ENCODE measurements at places on chromosomes 11 and 22. TPM values are rescaled to one million over a fixed set of nuclear protein-coding genes. Genes with fewer than 3 reads are reported as not detected.

GRCh38 chr11:20355221-20356219, 8.0 kb upstream of the HTATIP2 start:
- H3K27me3 ChIP-seq = no peaks in the 10 kb centered on the region
- no peaks in the 10 kb centered on the region for H3K36me3 ChIP-seq
- H3K27ac ChIP-seq = no peak overlapping the region
- peaks cover 16% of the 10 kb centered on the region for H3K4me1 ChIP-seq
- no peak overlapping the region for H3K4me3 ChIP-seq

- no peaks in the 10 kb centered on the region for H3K36me3 ChIP-seq
- no peak overlapping the region for H3K27ac ChIP-seq
- H3K4me1 ChIP-seq = no peaks in the 10 kb centered on the region
- no peak for DNase-seq
- no peak overlapping the region for H3K4me3 ChIP-seq
These were observed 12.0 kb downstream of the OR8A1 start for GRCh38 chr11:124581817-124582216.

DNA sequence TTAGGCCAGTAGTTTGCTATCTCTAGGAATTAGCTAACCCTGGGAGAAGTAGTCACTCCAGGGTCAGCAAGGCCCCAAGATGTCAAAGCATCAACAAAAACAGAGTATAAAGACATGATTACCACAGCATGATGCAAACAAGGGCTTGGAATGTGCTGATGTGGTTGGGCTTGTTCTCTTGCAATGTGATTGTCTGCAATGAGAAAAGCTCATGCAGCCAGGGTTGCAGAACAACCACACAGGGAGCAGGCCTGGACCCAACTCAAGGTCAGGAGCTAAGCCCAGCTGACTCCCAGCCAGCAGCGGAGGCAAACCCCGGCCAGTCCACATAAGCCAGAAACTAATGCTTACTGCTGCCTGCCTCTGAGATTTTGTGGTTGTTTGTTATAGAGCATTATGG, 132.4 kb upstream of the ZC3H12C start:
- DNase-seq = no peak
- no peak overlapping the region for H3K4me3 ChIP-seq
- no peaks in the 10 kb centered on the region for H3K36me3 ChIP-seq
- no peaks in the 10 kb centered on the region for H3K4me1 ChIP-seq
- H3K27ac ChIP-seq = no peak overlapping the region

DNA sequence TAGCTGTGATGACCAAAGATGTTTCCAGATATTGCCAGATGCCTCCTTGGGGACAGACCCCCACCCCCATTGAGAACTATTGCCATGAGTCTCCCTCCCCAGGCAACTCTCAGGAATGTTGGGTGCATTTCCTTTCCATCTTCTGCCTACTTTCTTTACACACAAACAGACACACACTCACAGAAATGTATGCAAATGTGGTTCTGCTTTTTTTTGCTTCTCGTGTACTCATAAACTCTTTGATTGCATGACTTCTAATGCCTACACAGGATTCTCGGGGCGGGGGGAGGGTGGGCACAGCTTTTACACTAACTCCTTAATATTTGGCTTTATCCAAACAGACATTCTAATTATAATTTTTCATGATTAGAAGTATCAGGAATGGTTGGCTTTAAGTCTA, 53.3 kb upstream of the SUSD2 start:
- peaks cover 16% of the 10 kb centered on the region for H3K36me3 ChIP-seq
- no peak for DNase-seq
- no peak overlapping the region for H3K4me3 ChIP-seq
- H3K4me1 ChIP-seq = no peaks in the 10 kb centered on the region
- no peak overlapping the region for H3K27ac ChIP-seq

GRCh38 chr11:16738947-16739815, 734 bp downstream of the C11orf58 start:
- H3K27me3 ChIP-seq = no peaks in the 10 kb centered on the region
- peak overlapping the region; percentile 70 for H3K4me3 ChIP-seq
- H3K4me1 ChIP-seq = peaks cover 47% of the 10 kb centered on the region
- DNase-seq = peak; percentile 31

Gene OR52N5
- total RNA-seq = not detected

Gene SMTNL1
- not detected for total RNA-seq

Gene TMEM126B
- 40.9 TPM for total RNA-seq

Gene SYT7
- not detected for total RNA-seq

- no peaks in the 10 kb centered on the region for H3K36me3 ChIP-seq
- no peaks in the 10 kb centered on the region for H3K27me3 ChIP-seq
- no peak overlapping the region for H3K4me3 ChIP-seq
- peaks cover 67% of the 10 kb centered on the region for H3K4me1 ChIP-seq
- DNase-seq = peak; percentile 42
- no peak overlapping the region for H3K27ac ChIP-seq
These were observed 95.5 kb downstream of the SIK3 start for GRCh38 chr11:117002639-117003299.

DNA sequence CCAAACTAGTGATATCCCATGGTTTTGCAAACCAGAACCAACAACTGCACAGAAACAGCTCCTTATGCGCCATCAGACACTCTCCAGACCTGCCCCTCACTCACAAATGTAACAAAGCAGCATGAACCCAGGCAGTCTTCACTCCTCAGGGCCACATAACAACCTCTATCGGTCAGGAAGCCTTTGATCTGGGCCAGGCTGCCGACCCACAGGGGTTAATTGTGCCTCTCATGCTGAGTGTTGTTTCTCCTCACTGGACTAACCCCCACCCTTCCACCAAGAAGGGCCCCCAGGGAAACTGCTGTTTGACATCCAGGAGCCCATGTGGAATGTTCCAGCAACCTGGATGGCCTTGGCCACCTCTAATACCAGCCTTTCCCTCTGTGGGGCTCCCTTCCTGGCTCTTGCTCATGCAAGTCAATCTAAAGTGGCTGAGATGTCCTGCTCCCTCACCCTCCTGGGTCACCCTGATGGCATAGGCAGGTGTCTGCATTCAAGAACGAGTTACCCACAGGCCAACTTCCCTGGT, 7.9 kb upstream of the RGL4 start:
- H3K36me3 ChIP-seq = no peaks in the 10 kb centered on the region
- H3K4me3 ChIP-seq = no peak overlapping the region
- no peak overlapping the region for H3K27ac ChIP-seq
- no peaks in the 10 kb centered on the region for H3K4me1 ChIP-seq
- no peak for DNase-seq
- H3K27me3 ChIP-seq = no peaks in the 10 kb centered on the region

DNA sequence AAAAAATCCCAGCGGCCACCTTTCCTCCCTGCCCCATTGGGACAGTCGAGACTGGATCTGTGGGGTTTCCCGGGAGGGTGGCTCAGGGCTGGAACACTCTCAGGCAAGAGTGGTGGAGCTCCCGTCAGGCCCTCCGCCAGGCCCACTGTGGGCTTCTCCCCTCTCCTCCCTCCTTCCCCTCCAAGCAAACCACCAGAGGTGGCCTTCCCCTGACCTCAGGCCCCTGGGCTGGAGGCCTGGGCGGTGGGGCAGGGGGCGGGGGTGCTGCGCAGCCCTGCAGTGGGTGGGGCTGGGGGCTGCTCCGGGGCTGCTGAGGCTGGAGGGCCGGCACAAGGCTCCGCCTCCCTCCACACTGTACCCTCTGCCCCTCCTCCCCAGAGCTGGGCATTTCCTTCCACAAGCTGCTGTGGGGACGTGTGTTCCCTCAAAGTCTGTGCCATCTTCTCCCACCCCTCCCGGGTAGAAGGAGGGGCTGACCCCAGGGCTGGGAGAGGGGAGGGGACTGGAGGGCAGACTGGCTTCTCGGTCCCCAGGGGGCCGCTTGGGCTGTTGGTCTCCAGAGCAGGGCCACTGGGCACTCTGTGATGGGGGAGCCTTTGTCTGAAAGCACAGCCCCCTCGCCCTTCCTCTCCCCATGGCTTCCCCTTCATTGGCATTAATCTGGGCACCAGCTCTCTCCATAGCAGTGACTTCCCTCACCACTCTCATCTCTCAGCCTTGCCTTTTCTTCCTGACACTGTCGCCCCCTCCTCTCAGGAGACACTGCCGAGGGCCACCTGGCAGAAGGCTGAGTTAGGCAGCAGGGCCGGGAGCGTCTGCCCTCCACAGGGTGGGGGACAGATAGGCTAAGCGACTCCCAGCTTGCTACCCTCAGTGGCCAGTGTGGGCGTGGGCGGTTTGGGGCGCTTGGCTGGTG, 7.1 kb downstream of the RCOR2 start:
- no peaks in the 10 kb centered on the region for H3K27me3 ChIP-seq
- no peak overlapping the region for H3K27ac ChIP-seq
- H3K36me3 ChIP-seq = peaks cover 28% of the 10 kb centered on the region
- peaks cover 1% of the 10 kb centered on the region for H3K4me1 ChIP-seq
- DNase-seq = no peak

DNA sequence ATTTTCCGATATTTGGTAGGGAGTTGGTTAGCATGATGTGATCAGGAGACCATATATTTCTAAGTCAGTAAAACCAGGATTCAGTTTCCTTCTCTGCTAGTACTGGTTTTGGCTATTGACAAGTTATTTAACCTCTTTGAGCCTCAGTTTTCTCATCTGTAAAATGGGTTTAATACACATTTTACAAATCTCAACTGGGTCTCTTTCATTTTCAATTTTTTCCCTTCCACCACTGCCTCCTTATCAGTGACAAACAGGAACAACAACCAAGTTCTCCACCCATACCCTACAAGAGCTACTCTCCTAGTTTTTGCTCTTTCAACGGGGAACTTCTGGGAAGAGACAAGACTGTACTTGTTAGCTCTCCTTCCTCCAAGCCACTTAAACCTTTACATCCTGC, 6.2 kb upstream of the APLP2 start:
- no peak overlapping the region for H3K27ac ChIP-seq
- H3K4me1 ChIP-seq = peaks cover 3% of the 10 kb centered on the region
- H3K4me3 ChIP-seq = no peak overlapping the region
- no peaks in the 10 kb centered on the region for H3K36me3 ChIP-seq
- H3K27me3 ChIP-seq = no peaks in the 10 kb centered on the region

DNA sequence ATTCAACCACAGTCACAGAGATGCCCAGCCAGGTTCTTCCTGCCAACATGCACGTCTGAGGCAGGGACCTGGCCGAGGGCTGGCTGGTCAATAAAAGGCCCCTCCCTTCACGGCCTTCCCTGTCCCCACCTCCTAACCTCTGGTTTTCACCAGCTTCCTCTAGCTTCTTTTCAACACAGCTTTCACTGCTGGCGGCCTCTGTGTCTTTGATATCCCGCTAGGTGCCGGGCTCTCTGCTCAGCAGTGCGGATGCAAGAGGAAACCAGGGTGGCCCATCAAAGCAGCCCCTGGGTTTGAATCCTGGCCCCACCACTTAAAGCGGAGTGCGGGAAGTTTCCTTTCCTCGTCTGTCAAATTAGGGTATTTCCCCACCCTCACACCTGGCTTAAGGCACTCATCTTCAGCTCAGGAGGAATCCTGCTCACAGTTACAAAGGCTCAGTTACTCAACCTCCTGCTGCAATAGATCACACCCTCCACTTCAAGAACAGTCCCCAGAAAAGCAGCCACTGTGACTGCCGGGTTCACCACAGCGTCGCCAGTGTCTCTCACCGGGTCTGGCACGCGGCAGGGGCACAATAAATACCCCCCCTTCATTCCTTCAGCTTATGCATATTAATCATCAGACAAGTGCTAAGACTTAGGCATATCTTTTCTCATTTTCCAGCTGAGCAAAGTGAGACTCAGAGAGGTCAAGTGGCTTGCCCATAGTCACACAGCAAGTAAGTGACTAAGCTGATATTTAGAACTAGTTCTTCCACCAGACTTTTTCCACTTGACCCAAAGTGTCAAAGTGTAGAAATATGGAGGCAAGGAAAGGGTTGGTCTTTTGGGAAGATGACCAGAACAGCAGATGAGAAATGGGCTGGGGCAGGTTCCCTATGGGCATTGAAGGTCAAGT, 45.7 kb downstream of the TXN2 start:
- peak overlapping the region; percentile 57 for H3K27ac ChIP-seq
- no peaks in the 10 kb centered on the region for H3K36me3 ChIP-seq
- H3K4me3 ChIP-seq = no peak overlapping the region

Gene TST
- total RNA-seq = 0.58 TPM

DNA sequence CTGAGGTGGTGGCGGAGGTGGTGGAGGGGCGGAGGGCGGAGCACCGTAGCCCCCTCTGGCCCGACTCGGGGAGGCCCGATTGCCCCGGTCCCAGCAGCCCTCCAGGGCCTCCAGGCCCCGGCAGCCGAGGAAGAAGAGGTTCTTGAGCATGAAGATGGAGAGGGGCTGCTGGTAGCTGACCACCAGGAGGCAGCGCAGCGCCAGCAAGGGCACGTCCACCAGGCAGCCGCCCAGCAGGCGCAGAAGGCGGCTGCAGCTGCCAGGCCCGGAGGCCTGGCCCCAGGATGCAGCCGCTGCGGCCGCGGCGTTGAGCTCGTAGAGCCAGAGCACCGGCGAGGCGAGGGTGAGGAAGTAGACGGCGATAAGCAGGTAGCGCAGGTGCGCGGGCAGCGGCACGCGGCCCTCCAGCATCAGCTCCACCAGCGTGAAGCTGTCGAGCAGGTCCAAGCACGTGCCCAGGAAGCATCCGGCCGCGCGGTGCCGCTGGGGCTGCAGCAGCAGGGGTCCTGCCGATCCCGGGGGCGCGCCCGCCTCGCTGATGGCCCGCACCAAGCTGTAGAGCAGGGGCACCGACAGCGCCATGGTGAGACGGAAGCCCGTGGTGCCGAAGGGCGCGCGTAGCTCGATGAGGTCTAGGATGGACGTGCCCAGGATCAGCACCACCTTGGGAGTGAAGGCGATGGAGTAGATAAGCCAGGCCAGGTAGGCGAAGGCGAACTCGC, 1.5 kb downstream of the TMEM121B start:
- H3K4me1 ChIP-seq = peaks cover 62% of the 10 kb centered on the region
- no peaks in the 10 kb centered on the region for H3K36me3 ChIP-seq
- H3K27me3 ChIP-seq = peaks cover 14% of the 10 kb centered on the region
- no peak overlapping the region for H3K27ac ChIP-seq

Gene RRM1
- total RNA-seq = 40.6 TPM

- no peak overlapping the region for H3K4me3 ChIP-seq
- no peaks in the 10 kb centered on the region for H3K36me3 ChIP-seq
- H3K27me3 ChIP-seq = no peaks in the 10 kb centered on the region
- peak overlapping the region; percentile 45 for H3K27ac ChIP-seq
- peak; percentile 71 for DNase-seq
These were observed 18.1 kb upstream of the MYH9 start for GRCh38 chr22:36405671-36406538.

DNA sequence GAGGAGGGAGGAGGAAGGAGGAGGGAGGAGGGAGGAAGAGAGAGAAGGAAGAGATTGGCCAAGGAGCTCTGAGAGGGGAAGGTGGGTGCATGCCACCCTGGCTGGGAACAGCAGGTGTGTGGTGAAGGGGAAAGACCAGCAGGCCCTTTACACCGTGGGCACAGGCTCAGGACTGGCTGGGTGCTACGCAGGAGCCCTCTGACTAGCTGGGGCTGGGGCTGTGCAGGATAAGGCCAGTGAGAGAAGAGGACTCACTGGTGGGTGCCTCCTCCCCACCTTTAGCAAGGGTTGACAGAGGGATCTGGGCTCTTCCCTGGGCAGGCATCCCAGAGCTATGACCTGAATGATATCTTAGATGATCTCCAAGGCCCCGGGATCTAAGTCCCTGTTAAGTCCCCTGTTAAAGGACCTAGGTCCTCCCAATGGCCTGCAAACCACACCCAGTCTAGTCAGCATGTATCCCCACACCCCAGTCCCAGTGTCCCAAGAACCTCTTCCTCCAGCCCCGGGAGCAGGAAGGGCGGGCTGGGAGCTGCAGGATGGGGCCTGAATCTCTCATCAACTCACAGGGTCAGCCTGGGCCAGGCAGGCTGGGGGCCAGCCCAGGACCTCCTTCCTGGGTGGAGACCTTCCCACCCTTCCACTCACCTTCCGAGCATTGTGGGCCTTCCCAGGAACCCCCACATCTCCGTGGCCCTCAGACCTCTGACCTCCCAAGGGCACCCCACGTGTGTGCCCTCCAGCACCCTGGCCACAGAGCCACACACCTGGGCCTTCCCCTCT, 55.4 kb downstream of the CDKN1C start:
- H3K27me3 ChIP-seq = no peaks in the 10 kb centered on the region
- no peaks in the 10 kb centered on the region for H3K36me3 ChIP-seq
- H3K4me1 ChIP-seq = no peaks in the 10 kb centered on the region
- DNase-seq = no peak

Gene SHISA8
- not detected for total RNA-seq

Gene SLC22A25
- not detected for total RNA-seq
